ENCODE measurements at places on chromosomes 4 and X. TPM values are rescaled to one million over a fixed set of nuclear protein-coding genes. Genes with fewer than 3 reads are reported as not detected.

- no peak overlapping the region for H3K27ac ChIP-seq
- H3K36me3 ChIP-seq = no peaks in the 10 kb centered on the region
- no peaks in the 10 kb centered on the region for H3K4me1 ChIP-seq
- H3K27me3 ChIP-seq = no peaks in the 10 kb centered on the region
Observed at GRCh38 chrX:22351966-22352365, 79.3 kb downstream of the CBLL2 start.

GRCh38 chrX:77493677-77494553 is 46.7 kb downstream of the FGF16 start:
- no peak for DNase-seq
- no peak overlapping the region for H3K4me3 ChIP-seq
- H3K27ac ChIP-seq = no peak overlapping the region
- no peaks in the 10 kb centered on the region for H3K36me3 ChIP-seq
- no peaks in the 10 kb centered on the region for H3K27me3 ChIP-seq

Gene NOCT
- total RNA-seq = 20.1 TPM

Gene HMGN5
- total RNA-seq = 5.3 TPM

Gene FGD1
- 18.0 TPM for total RNA-seq

DNA sequence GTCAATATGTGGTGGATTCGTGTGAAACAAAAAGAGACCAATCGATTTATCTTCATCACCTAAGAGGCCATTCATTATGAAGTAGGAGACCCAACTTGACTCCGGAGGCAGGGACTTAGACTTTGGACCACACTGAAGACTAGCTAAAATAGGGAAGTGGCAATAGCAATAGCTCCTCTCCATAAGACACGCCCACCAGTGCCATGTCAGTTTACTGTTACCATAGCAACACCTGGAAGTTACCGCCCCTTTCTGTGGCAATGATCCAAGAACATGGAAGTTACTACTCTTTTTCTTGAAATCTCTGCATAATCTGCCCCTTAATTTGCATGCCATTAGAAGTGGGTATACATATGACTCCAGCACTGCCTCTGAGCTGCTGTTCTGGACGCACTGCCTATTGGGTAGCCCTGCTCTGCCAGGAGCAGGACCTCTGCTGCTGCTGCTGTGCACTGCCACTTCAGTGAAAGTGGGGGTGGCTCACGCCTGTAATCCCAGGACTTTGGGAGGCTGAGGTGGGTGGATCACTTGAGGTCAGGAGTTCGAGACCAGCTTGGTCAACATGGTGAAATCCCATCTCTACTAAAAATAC is 163.2 kb downstream of the PRKX start:
- no peaks in the 10 kb centered on the region for H3K36me3 ChIP-seq
- no peak for DNase-seq
- no peak overlapping the region for H3K4me3 ChIP-seq
- H3K27me3 ChIP-seq = no peaks in the 10 kb centered on the region

- no peak overlapping the region for H3K4me3 ChIP-seq
- H3K27ac ChIP-seq = no peak overlapping the region
- H3K27me3 ChIP-seq = no peaks in the 10 kb centered on the region
- no peaks in the 10 kb centered on the region for H3K4me1 ChIP-seq
- no peak for DNase-seq
Observed at GRCh38 chr4:141395246-141395830, 174.6 kb downstream of the ZNF330 start.

Gene PPP4R3C
- not detected for total RNA-seq

Gene GIMD1
- not detected for total RNA-seq

GRCh38 chr4:104749062-104749461 is 254.4 kb upstream of the CXXC4 start:
- DNase-seq = no peak
- no peaks in the 10 kb centered on the region for H3K4me1 ChIP-seq
- H3K27ac ChIP-seq = no peak overlapping the region
- no peaks in the 10 kb centered on the region for H3K36me3 ChIP-seq

DNA sequence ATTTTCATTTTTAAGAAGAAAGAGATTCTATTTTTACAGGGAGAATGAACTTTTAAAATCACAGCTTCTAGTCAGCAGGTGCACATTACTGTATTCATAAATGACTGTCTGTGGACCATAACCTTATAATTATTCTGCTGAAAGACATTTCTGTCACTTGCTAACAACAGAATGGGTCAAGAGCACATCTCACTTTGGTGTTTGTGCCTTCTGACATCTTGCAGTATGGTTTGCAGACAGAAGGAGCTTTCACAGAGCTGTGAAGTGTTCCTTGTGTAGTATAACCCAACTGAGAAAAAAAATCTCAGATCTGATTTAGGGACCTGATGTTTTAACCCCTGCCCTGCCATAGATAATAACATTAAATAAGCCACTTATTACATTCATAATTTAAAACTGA is 131.4 kb upstream of the CTSO start:
- no peak for DNase-seq
- no peaks in the 10 kb centered on the region for H3K4me1 ChIP-seq
- H3K4me3 ChIP-seq = no peak overlapping the region
- no peak overlapping the region for H3K27ac ChIP-seq
- H3K36me3 ChIP-seq = no peaks in the 10 kb centered on the region

- no peaks in the 10 kb centered on the region for H3K27me3 ChIP-seq
- H3K27ac ChIP-seq = no peak overlapping the region
- no peak overlapping the region for H3K4me3 ChIP-seq
- no peaks in the 10 kb centered on the region for H3K4me1 ChIP-seq
Observed at GRCh38 chr4:34258176-34258575, 1986.1 kb downstream of the ARAP2 start.

Gene GPRASP1
- total RNA-seq = 2.1 TPM

- no peak overlapping the region for H3K27ac ChIP-seq
- no peaks in the 10 kb centered on the region for H3K4me1 ChIP-seq
- H3K4me3 ChIP-seq = no peak overlapping the region
- no peak for DNase-seq
- H3K27me3 ChIP-seq = no peaks in the 10 kb centered on the region
- no peaks in the 10 kb centered on the region for H3K36me3 ChIP-seq
Observed at GRCh38 chr4:23981328-23981727, 91.5 kb upstream of the PPARGC1A start.

DNA sequence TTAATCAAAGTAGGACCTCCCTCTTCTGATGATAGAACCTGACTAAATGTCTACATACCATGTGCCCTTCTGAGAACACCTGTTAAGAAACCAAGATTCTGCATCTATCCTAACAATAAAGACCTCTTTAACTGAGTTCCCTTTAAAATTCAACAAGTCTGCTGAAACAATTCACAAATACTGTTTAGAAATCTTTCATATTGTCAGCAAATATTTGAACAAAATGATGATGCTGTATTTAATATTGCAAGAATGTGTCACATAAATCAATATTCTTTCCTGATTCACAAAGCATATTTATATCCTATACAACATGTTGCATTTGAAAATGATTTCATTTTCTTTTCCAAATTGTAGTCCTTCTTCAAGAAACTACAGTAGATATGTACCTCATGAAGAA is 59.6 kb upstream of the BMPR1B start:
- DNase-seq = no peak
- no peak overlapping the region for H3K4me3 ChIP-seq
- H3K27ac ChIP-seq = no peak overlapping the region
- H3K36me3 ChIP-seq = no peaks in the 10 kb centered on the region
- H3K27me3 ChIP-seq = no peaks in the 10 kb centered on the region

DNA sequence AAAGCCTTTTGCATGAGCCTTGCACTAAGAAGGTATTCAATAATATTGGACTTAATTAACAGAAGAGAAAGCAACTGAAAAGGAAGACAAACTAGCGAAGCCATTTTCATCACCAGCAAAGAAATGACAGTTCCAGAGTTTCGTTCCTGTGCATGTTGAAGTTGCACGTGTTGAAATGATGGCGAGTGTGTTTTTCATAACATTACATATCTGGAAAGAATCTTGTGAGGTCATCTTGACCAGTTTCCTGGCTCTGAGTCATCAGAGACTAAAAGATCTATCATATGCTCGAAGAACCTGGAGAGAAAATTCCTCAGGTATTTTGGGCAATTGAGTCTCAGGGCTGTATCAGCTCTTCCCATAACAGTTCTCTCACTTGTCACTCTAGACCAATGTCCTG is 106.2 kb upstream of the MAML3 start:
- peak overlapping the region; percentile 31 for H3K27ac ChIP-seq
- peaks cover 37% of the 10 kb centered on the region for H3K4me1 ChIP-seq
- no peak overlapping the region for H3K4me3 ChIP-seq
- DNase-seq = peak; percentile 66
- H3K27me3 ChIP-seq = no peaks in the 10 kb centered on the region

DNA sequence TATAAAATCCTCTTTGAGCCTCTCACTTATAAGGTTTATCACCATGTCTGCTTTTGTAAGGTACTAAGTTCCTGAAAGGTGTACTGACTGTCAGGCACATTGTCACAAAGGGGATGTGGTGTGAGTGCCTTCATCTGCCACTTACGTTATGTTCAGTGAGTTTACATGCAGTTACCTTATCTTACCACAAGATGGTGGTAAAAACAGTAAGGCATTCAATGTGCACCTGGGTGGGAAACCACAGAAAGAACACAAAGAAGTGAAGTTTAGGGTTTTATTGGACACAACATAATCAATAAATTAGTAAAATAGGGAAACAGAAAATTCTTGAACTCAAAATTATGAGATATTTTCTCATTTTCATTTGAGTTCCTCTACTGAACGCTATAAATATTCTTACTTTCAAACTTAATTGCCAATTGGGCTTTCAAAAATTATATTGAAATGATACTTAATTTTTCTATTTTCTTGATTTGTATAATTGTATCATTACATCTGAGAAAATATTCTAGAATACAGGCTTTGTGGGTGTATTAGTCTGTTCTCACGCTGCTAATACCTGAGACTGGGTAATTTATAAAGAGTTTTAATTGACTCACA is 650.8 kb downstream of the PCDH7 start:
- no peaks in the 10 kb centered on the region for H3K36me3 ChIP-seq
- DNase-seq = peak; percentile 60
- H3K27ac ChIP-seq = no peak overlapping the region
- no peak overlapping the region for H3K4me3 ChIP-seq

DNA sequence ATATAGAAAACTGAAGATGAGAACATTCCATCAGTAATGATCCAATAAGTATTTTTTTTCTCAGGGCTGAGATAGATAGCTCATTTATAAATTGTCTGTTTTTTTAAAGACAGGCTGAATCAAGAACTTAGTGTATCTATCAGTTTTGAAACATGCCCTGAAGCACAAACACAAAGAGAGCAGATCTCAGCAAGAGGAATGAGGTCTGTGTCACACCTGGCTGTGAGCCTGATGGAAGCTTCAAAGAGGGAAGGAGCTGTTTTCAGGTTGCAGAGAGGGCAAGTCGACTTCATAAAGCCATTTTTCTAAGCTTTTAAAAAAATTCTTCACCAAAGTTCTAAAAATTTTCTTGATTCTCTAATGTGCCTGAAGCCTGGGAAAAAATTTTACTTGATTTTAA is 434.9 kb downstream of the PDGFC start:
- no peaks in the 10 kb centered on the region for H3K27me3 ChIP-seq
- no peak overlapping the region for H3K4me3 ChIP-seq
- no peaks in the 10 kb centered on the region for H3K36me3 ChIP-seq
- peaks cover 1% of the 10 kb centered on the region for H3K4me1 ChIP-seq

Gene XAGE3
- total RNA-seq = not detected

GRCh38 chrX:21813612-21814368 is 25.6 kb upstream of the MBTPS2 start:
- H3K27me3 ChIP-seq = no peaks in the 10 kb centered on the region
- no peak overlapping the region for H3K27ac ChIP-seq
- H3K36me3 ChIP-seq = no peaks in the 10 kb centered on the region
- DNase-seq = no peak
- H3K4me3 ChIP-seq = no peak overlapping the region

Gene NEXMIF
- total RNA-seq = not detected

Gene CSAG1
- total RNA-seq = not detected

GRCh38 chr4:14700544-14700943 is 301.7 kb upstream of the CPEB2 start:
- no peaks in the 10 kb centered on the region for H3K27me3 ChIP-seq
- no peaks in the 10 kb centered on the region for H3K36me3 ChIP-seq
- no peak overlapping the region for H3K4me3 ChIP-seq
- H3K27ac ChIP-seq = no peak overlapping the region

Gene FAM184B
- not detected for total RNA-seq

GRCh38 chr4:113969709-113970334 is 9.6 kb downstream of the ARSJ start:
- no peaks in the 10 kb centered on the region for H3K36me3 ChIP-seq
- DNase-seq = peak; percentile 45
- H3K4me3 ChIP-seq = no peak overlapping the region
- no peak overlapping the region for H3K27ac ChIP-seq
- no peaks in the 10 kb centered on the region for H3K27me3 ChIP-seq
- H3K4me1 ChIP-seq = peaks cover 36% of the 10 kb centered on the region

DNA sequence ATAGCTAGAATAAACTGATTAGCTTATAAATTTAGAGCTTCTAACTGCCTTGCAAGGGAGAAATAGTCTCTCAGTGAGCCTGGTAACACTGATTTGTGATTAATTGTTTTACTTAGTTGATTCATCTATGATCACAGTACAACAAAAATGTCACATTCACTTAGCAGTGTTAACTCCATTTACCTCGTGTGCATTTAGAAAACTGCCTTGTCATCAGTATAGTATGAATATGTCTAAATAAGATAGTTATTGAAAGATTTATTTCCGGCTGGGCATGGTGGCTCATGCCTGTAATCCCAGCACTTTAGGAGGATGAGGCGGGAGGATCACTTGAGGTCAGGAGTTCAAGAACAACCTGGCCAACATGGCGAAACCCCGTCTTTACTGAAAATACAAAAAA is 39.3 kb downstream of the FAM199X start:
- no peak overlapping the region for H3K27ac ChIP-seq
- no peaks in the 10 kb centered on the region for H3K27me3 ChIP-seq
- no peaks in the 10 kb centered on the region for H3K4me1 ChIP-seq
- no peak for DNase-seq

Gene USP17L29
- total RNA-seq = not detected

Gene HMX1
- total RNA-seq = not detected

GRCh38 chr4:8079031-8079885 is 79.4 kb downstream of the ABLIM2 start:
- no peaks in the 10 kb centered on the region for H3K27me3 ChIP-seq
- no peak overlapping the region for H3K27ac ChIP-seq
- H3K4me3 ChIP-seq = no peak overlapping the region
- peaks cover 7% of the 10 kb centered on the region for H3K4me1 ChIP-seq
- DNase-seq = peak; percentile 18

GRCh38 chr4:57104706-57105560 is 5.3 kb downstream of the IGFBP7 start:
- H3K4me1 ChIP-seq = peaks cover 45% of the 10 kb centered on the region
- DNase-seq = no peak
- peaks cover 2% of the 10 kb centered on the region for H3K36me3 ChIP-seq

Gene BEX3
- 233 TPM for total RNA-seq

DNA sequence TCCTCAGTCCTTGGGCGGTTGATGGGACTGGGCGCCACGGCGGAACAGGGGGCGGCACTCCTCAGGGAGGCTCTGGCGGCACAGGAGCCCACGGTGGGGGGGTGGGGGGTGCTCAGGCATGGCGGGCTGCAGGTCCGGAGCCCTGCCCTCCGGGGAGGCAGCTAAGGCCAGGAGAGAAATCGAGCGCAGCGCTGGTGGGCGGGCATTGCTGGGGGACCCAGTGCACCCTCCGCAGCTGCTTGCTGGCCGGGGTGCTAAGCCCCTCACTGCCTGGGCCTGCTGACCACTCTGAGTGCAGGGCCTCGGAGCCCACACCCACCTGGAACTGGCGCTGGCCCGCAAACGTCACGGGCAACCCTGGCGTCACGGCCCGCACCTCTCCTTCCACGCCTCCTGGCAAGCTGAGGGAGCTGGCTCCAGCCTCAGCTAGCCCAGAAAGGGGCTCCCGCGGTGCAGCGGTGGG is 164.9 kb upstream of the AGA start:
- H3K27ac ChIP-seq = no peak overlapping the region
- no peak overlapping the region for H3K4me3 ChIP-seq
- H3K36me3 ChIP-seq = no peaks in the 10 kb centered on the region
- no peaks in the 10 kb centered on the region for H3K27me3 ChIP-seq
- no peak for DNase-seq

GRCh38 chrX:135984791-135985156 is 461 bp upstream of the SLC9A6 start:
- no peak for DNase-seq
- no peaks in the 10 kb centered on the region for H3K36me3 ChIP-seq
- H3K4me3 ChIP-seq = peak overlapping the region; percentile 72
